ENCODE measurements at places on chromosomes 3 and 15. TPM values are rescaled to one million over a fixed set of nuclear protein-coding genes. Genes with fewer than 3 reads are reported as not detected.
A peak's percentile ranks its signal among the peaks of the same experiment; 100 is the strongest.

DNA sequence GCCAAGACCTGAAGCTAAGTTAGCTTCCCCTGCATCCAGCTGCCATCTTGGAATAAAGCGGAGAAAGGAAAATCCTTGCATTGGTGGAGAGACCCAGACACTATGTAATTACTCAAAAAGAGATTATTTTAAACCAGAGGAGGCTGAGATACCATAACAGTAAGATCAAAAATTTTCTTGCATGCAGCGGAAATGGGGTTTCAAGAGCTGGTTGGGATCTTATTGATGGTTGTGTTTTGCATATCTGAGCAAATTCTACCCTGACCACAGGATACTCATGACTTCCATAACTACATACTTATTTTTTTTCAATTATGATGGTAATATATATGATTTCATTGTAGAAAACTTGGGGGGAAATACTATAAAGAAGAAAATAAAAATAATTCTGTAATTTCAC lies 17.5 kb downstream of the TMEM158 start:
- H3K27me3 ChIP-seq, result no peaks in the 10 kb centered on the region
- no peaks in the 10 kb centered on the region for H3K4me1 ChIP-seq
- no peak overlapping the region for H3K27ac ChIP-seq
- H3K36me3 ChIP-seq, result no peaks in the 10 kb centered on the region
- DNase-seq, result no peak

- DNase-seq, result no peak
- H3K4me1 ChIP-seq, result peaks cover 28% of the 10 kb centered on the region
- peak overlapping the region; percentile 85 for H3K27ac ChIP-seq
- peak overlapping the region; percentile 76 for H3K4me3 ChIP-seq
- H3K36me3 ChIP-seq, result no peaks in the 10 kb centered on the region
- H3K27me3 ChIP-seq, result no peaks in the 10 kb centered on the region
These were observed 960 bp upstream of the KLF13 start for GRCh38 chr15:31325595-31326155.

DNA sequence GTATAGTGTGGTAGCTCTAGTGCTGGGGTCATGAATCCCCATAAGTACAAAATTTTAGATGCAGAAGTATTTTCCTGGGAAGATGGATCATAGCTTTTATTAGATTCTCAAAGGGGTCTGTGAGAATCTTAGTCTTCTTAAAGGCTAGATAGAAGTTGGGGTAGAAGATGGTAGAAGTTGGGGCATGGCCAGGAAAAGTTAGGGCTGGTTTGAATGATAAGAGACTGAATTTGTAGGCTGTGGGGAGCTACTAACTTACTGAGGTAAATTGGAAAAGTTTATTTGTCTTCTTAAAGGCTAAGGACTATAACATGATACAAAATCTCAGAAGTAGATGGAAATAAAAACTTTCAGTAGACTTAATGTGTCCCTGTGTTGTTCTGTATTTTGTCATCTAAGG lies 1.6 kb upstream of the UBE2Q2 start:
- H3K4me3 ChIP-seq, result no peak overlapping the region
- peaks cover 8% of the 10 kb centered on the region for H3K4me1 ChIP-seq
- no peaks in the 10 kb centered on the region for H3K27me3 ChIP-seq
- peak overlapping the region; percentile 30 for H3K27ac ChIP-seq
- DNase-seq, result no peak

GRCh38 chr15:40313531-40314398 lies 6.0 kb upstream of the PLCB2 start:
- DNase-seq, result no peak
- no peak overlapping the region for H3K4me3 ChIP-seq
- no peak overlapping the region for H3K27ac ChIP-seq

DNA sequence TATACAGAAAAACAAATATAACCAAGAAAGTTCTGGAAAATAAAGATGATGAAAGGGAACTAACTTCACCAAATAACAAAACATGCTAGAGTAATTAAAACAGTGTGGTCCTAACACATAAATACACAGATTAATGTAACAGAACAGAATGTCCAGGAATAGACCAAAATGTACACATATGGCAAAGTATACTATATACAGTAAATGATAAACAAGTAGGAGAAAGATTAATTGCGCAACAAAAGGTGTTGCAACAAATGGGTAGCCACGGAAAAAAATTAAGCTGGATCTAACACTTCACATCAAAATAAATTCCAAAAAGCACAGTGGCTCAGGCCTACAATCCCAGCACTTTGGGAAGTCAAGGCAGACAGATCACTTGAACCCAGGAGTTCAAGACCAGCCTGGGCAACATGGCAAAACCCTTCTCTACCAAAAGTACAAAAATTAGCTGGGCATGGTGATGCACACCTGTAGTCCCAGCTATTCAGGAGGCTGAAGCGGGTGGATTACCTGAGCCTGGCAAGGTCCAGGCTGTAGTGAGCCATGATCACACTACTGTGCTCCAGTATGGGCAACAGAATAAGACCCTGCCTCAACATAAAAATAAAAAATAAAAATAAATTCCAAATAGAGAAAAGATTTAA lies 19.8 kb downstream of the SCAP start:
- H3K27me3 ChIP-seq, result no peaks in the 10 kb centered on the region
- no peak overlapping the region for H3K27ac ChIP-seq
- H3K4me3 ChIP-seq, result no peak overlapping the region
- H3K36me3 ChIP-seq, result no peaks in the 10 kb centered on the region
- no peaks in the 10 kb centered on the region for H3K4me1 ChIP-seq
- no peak for DNase-seq

DNA sequence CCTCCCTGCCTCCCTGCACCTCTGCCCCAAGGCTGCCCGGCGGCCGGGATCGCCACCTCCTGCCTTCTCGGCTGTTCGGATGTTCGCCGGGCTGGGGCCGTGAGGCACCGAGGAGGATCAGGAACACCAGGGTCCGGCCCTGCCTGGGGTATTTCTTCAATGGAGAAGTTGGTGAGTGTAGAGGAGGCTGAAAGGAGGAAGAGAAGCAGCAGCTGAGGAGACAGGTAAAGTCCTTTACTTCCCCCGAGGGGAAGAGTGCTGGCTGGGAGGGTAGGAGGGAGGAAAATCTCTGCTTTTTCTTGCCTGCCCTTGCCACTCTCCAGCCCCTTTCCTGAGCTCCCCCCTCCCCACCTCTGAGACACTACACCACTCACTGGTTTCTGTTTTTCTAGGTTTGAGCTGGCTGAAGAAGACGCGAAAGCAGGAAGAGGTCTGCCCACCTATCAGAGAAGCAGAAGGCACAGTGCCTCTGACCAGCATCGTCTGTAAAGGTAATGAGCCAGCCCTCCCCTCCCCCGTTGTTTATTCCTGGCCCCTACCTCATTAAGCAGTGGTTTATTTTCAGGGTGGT lies 519 bp downstream of the ASB7 start:
- no peaks in the 10 kb centered on the region for H3K27me3 ChIP-seq
- peaks cover 20% of the 10 kb centered on the region for H3K4me1 ChIP-seq
- no peaks in the 10 kb centered on the region for H3K36me3 ChIP-seq
- no peak for DNase-seq
- H3K4me3 ChIP-seq, result peak overlapping the region; percentile 94
- H3K27ac ChIP-seq, result peak overlapping the region; percentile 76

DNA sequence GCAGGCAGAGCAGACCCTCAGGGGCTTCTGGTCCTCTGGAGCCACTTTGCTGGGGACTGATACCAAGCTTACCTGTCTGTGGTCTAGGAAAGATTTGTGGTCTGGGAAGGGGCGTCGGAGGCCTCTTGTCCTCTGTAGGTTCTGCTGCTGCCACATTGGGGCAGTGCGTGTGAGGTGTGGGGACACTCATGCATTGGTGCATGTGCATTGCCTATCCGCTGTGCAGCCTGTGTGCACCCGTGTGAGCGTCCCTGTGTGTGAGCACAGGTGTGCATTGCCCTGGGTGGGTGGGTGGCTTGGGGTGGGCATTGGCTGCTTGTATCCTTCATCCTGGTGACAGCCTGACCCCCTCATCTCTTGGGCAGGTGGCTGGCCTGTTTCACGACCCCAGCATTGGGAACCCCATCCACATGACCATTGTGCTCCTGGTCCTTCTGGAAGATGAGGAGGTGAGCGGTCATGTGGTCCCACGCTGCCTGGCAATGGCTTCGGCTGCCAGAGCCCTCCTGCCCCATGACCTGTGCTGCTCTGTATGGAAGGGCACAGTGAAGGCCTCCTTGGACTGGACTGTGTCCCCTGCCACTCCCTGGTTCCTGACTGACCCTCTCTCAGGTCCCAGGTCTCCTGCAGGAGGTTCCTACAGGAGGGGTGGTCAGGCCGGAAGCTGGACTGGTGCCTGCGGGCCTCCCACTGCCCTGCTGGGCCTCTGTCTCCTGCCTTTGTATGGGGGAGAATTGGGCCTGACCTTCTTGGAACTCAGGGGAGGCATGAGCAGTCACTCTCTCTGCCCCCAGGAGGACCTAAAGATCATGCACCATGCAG lies 41.5 kb downstream of the SAXO2 start:
- H3K27me3 ChIP-seq, result no peaks in the 10 kb centered on the region
- no peaks in the 10 kb centered on the region for H3K4me1 ChIP-seq
- no peak overlapping the region for H3K4me3 ChIP-seq
- H3K27ac ChIP-seq, result no peak overlapping the region
- DNase-seq, result no peak
- H3K36me3 ChIP-seq, result no peaks in the 10 kb centered on the region

DNA sequence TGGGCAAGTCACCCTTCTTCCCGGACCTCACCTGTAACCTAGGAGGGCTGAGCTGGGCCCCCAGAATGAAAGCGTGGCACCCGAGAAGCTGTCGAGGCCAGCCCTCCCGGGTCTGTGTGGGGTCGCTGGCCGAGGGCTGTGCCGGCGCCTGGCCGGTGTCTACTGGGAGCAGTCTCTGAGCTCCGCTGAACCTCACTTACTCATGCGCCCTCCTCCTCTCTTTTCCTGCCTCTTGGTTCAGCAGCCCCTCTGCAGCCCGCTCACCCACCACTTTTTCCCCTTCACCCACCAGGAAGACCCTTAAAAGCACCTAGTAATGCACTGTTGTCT lies 419 bp downstream of the HYKK start:
- H3K27ac ChIP-seq, result peak overlapping the region; percentile 45
- peak overlapping the region; percentile 99 for H3K4me3 ChIP-seq
- no peak for DNase-seq
- no peaks in the 10 kb centered on the region for H3K36me3 ChIP-seq

DNA sequence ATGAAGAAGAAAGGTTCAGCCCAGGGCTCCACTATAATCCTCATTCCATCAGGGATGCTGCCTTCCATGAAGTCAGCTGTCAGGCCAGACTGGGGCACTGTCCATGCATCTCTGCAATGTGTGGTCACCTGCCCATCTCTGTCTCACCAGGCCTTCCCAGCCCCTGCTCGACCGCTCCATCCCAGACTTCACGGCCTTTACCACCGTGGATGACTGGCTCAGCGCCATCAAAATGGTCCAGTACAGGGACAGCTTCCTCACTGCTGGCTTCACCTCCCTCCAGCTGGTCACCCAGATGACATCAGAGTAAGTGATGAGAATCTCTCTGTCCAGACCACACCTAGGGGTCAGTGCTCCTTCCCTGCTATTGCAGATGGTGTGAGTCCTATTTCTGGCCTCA lies 454.1 kb downstream of the EPHB1 start:
- H3K27me3 ChIP-seq, result no peaks in the 10 kb centered on the region
- no peaks in the 10 kb centered on the region for H3K36me3 ChIP-seq
- DNase-seq, result no peak

GRCh38 chr3:185824051-185825005 lies 514 bp downstream of the IGF2BP2 start:
- H3K27ac ChIP-seq, result no peak overlapping the region
- no peaks in the 10 kb centered on the region for H3K36me3 ChIP-seq
- peak overlapping the region; percentile 78 for H3K4me3 ChIP-seq
- peaks cover 32% of the 10 kb centered on the region for H3K4me1 ChIP-seq

GRCh38 chr3:169478566-169479313 lies 184.8 kb downstream of the MECOM start:
- DNase-seq, result no peak
- H3K27ac ChIP-seq, result peak overlapping the region; percentile 76
- H3K27me3 ChIP-seq, result no peaks in the 10 kb centered on the region
- H3K4me1 ChIP-seq, result peaks cover 58% of the 10 kb centered on the region
- no peak overlapping the region for H3K4me3 ChIP-seq

- DNase-seq, result no peak
- no peak overlapping the region for H3K27ac ChIP-seq
- no peaks in the 10 kb centered on the region for H3K36me3 ChIP-seq
- H3K27me3 ChIP-seq, result no peaks in the 10 kb centered on the region
These were observed 63.5 kb downstream of the KAT2B start for GRCh38 chr3:20103731-20104130.

DNA sequence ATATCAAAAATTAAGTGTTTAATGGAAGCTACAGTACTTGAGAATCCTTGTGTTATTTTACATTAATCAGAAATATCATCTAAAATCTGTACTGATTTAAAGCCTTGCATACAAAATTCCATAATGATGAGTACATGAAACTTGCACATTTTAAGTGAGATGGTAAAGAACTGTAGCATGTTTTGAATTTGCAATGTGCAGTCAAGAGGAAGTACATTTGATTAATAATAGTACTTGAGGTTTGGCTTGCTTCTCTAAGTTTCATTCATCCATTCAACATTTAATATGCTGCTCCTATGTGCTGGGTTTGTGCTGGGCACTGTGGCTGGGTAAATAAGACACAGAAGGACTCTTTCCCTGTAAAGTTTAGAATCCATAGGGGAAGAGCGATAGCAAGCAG lies 332.3 kb downstream of the CNTN3 start:
- H3K36me3 ChIP-seq, result no peaks in the 10 kb centered on the region
- no peak overlapping the region for H3K4me3 ChIP-seq
- H3K4me1 ChIP-seq, result no peaks in the 10 kb centered on the region
- no peaks in the 10 kb centered on the region for H3K27me3 ChIP-seq
- DNase-seq, result no peak

DNA sequence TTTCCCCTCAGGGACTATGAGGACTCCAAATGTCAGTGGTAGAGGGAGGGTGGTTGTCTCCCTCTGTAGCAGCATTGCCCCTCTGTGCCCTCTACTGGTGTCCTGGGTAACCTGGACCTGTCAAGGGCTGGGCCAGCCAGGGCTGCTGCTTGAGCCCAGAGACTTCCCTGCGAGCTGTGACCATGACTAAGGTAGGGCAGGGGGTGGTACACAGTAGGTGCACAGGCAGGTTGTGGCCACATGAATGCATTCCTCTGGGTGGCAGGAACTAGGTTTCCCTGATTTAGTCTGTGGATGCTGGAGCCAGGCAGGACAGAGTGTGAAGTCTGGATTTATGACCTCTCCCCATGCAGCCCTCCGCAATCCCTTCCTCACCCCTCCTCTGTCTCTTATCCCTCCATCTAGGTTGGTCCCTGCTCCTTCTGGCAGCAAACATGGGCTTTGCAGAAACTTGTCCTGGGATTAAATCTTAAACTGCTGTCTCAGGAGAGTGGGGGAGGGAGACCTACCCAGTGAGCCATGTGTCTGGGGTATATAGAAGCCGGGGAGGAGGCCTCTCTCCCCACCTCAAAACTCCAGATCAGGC lies 8.7 kb upstream of the SEMA3F start:
- no peak overlapping the region for H3K4me3 ChIP-seq
- H3K27me3 ChIP-seq, result no peaks in the 10 kb centered on the region
- peaks cover 18% of the 10 kb centered on the region for H3K4me1 ChIP-seq
- no peaks in the 10 kb centered on the region for H3K36me3 ChIP-seq

The MNS1 gene
- 2.3 TPM for total RNA-seq

The RPS27L gene
- 40.1 TPM for total RNA-seq

The HESX1 gene
- total RNA-seq, result 2.0 TPM

The BOC gene
- total RNA-seq, result 33.4 TPM

The EIF4E3 gene
- 8.8 TPM for total RNA-seq
